ENCODE measurements at places on chromosomes 5 and 9.

DNA sequence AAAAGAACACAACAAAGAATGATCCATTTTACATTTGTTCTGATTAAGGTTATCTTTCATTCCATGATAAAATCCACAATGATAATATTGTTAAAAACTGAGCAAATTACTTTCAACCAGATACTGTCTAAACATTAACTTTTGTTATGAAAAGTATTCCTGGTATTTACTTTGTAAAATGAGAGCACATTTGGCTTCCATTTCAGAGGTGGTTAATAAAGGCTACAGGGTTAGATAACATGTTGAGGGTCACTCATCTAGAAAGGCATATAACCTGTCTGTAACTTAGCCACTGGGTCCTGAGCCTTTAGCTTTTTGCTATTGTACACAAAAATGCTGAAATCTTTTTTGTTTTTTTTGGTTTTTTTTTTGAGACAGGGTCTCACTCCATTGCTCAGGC, 99.3 kb downstream of the ANXA2R start:
- DNase-seq = no peak

DNA sequence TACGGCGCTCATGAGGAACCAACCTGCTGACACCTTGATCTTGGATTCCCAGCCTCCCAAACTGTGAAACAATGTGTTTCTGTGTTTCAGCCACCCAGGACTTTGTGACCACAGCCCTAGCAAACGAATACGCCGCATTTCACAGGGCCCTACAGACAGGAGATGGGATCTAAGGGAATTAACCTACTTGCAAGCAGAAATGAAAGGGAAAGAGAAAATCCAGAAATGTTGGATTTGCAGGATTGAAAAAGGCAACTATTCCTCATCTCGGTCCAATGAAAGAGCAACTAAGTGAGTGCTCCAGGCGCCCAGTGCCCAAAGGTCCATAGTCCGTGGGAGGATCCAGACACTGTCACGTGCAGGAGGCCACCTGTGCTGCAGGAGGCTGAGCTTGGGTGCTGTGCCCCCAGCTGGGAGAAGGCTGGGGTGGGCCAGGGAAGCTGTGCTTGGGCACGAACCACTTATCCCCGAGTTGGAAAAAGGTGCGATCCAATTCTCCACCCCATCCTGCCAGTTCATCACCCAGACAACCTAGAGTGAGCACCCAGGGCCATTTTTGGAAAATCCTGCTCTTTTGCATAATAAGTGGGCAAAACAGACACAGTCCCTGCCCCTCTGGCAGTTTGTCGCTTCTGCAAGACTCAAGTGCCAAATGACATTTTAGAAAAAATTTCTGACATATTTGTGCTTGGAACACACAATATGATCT, 177.9 kb downstream of the C9orf50 start:
- no peak for DNase-seq

DNA sequence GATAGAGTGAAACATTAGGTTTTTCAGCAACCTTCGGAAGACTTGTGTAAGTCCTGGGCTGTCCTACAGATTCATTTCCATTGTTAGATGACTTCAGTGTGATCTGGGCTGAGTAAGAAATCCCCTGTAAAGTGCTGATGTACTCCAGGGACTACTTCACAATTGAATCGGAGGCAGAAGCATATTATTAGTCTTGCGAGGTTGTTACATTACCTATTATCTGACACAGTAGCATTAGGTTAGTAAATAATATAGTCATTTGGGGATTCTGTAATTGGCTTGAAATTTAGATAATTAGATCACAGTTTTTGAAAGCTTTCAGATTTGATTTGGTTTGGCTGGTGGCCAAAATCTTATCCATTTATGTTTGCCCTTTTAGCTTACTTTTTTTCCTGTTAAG, 62.4 kb downstream of the DMRT1 start:
- no peak for DNase-seq

- DNase-seq = no peak
Measured at GRCh38 chr5:178231539-178232123, 971 bp downstream of the PHYKPL start.

- DNase-seq = no peak
Measured at GRCh38 chr5:171449426-171449825, 30.0 kb downstream of the FGF18 start.

DNA sequence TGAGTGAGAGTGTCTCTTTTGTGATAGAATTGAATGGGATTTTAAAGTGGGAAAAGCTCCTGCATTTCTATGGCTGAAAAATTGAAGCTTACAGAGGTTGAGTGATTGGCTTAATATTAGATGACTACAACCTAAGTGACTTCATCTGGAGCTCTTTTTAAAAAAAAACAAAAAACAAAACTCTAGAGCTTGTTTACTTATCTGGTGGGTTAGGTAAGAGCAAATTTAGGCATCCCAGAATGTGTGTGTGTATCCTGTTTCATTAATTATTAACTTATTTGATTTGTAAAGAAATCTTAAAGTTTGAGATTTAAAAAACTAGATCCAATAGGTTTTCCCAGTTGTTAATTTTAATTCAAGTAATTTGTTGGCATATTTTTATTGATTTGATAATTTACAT, 60.1 kb downstream of the SCAMP1 start:
- no peak for DNase-seq

DNA sequence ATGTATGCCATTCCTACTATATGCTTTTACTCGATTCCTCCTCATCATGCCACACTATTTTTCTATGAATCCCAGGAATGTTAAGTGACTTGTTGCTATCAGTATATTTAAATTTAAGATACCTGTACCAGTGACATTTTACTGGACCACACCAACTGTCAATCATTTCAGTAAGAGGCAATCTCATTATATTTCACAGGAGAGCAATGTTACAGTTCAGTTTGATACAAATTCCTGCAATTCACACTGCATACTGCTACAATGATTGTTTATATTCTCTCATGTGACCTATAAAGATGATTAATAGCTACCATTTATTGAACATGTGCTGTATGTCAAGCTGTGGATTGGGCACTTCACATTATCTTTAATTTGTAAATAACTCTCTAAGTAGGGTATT, 30.0 kb downstream of the SPEF2 start:
- no peak for DNase-seq

DNA sequence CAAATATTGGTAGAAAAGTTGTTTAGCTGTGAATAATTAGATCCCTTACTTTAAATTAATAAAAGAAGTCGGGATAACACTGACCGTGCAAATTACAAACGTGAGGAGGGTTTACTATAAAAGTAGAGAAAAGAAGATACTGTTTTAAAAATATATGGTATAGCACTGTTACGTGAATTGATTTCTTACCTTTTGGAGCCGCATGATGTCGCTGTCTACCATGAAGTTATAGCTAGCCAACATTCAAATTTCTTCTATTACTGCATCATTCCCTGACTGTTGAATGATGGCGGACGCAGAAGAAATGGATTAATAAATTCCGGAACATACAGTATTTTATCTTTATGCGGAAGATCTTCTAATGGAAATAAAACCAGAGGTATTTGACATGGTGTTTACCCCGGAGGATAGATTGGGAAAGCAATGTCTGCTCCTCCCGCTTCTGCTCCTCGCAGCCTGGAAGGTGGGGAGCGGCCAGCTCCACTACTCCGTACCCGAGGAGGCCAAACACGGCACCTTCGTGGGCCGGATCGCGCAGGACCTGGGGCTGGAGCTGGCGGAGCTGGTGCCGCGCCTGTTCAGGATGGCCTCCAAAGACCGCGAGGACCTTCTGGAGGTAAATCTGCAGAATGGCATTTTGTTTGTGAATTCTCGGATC, at the start of gene PCDHA6:
Gene PCDHA6, plus strand, starts transcription at position 257 of the 658 bp plus-strand sequence. Its CDS starts 132 bp downstream, at position 389.
- no peak for DNase-seq

- DNase-seq = no peak
Measured at GRCh38 chr5:13944560-13945199, at the start of gene DNAH5. DNAH5 (minus strand) TSS chr5:13944688; CDS start chr5:13944438, 250 bp downstream.

GRCh38 chr9:99712214-99712613, 109.5 kb upstream of the NR4A3 start:
- DNase-seq = no peak

DNA sequence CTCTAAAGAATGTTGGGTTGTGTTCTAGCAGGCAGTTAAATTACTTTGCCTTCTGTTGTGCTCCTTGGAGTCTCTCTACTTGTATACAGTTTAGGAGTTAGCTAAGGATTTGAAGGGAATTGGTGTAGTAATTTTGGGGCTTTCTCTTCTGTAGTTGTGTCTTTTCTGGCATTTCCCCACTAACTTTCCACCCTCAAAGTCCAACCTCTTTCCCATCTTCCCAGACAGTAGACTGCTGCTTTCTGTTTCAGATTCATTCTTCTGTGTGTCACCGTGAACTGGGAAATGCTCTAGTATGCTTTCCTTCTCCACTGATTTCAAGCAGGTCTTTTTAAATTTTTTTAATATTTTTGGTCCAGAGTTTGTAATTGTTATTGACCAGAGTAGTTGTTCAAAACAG, 4.5 kb upstream of the ANGPTL2 start:
- no peak for DNase-seq

DNA sequence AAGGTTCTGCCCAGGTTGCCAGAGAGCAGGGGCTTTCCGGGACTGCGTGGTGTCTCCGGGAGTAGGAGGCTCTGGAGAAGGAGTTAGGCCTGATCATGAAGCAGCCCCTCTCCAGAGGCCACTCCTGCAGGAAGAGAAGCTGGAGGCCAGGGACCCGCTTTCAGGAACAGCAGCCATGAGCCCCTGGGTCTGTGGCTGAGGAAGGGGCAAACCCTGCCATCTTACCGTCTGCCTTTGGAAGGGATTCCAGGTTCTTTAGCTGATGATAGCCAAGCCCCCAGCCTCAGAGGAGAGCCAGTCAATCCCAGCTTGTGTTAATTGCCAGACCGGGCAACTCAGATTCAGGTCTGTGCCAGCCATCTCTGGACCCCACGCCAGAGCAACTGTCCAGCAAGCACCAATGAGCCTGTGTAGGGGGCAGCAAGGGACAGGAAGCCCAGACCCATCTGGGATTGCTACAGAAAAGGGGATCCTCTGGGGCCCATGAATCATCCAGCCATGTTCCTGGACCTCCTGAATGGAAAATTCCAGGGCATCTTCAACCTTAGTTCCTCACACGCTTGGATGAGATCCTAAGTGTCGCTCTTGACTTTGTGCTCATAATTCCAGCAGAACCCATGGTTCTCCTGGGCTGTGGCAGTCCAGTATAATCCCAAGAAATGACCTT, 42.7 kb upstream of the MVB12B start:
- no peak for DNase-seq

DNA sequence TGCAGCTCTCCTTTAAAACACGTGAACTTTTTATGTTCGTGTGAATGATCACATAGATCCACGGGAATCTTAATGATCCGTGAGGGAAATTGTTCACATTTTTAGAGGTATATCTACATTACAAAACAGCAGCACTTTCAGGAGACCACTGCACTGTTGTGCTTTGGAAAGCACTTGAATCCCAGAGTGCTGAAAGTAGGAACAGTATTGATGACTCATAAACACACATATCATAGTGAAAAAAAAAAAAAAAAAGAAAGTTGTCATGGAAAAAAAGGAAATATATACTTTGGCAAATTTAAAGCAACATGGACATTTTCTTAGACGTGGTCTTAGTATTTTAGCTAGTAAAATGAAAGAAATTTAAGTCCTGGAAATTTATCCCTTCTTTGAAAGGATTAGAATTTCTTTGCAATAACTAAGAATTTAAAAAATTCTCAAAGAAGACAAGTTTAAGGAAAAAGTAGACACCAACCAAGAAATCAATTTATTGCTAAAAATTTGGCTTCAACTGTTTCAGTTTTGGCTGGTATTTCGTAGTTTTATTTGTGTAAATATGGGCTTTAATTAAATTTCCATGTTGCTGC, 55.4 kb downstream of the ADGRV1 start:
- no peak for DNase-seq

DNA sequence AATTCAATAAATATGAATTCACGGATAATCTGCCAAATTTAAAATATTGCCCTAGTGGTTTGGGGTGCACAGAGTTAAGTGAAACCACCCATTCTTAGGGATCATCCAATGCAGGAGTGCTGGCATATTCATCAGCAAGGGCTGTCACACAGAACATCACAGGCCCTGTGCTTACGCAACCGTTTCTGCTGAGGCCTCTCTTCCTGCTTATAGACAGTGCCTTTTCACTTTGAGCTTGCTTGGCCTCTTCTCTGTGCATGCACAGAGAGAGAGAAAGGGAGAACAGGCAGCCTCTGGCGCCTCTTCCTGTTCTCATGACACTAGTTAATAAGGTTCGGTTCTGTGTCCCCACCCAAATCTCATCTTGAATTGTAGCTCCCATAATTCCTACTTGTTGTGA, 366.3 kb downstream of the ICE1 start:
- no peak for DNase-seq

- no peak for DNase-seq
Measured at GRCh38 chr9:124366476-124367220, 48.6 kb downstream of the PSMB7 start.

DNA sequence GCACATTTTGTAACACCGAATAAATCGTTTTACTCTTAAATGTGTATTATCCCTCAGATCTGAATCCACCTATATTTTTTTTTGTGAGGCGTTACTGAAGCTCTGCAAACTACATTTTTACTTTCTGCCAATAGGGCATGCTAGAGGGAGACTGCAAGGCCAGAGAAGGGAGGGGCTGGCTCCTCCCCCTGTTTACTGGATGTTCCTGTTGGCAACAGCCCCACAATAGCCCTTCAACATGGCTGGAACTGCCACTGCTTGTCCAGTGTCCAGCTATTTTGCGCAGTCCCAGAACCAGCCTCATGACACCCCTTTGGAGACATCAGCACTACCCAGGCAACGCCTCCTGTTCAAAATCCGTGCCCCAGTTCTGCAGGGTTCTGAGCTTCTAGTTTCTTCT, 85.4 kb upstream of the MIER3 start:
- no peak for DNase-seq

DNA sequence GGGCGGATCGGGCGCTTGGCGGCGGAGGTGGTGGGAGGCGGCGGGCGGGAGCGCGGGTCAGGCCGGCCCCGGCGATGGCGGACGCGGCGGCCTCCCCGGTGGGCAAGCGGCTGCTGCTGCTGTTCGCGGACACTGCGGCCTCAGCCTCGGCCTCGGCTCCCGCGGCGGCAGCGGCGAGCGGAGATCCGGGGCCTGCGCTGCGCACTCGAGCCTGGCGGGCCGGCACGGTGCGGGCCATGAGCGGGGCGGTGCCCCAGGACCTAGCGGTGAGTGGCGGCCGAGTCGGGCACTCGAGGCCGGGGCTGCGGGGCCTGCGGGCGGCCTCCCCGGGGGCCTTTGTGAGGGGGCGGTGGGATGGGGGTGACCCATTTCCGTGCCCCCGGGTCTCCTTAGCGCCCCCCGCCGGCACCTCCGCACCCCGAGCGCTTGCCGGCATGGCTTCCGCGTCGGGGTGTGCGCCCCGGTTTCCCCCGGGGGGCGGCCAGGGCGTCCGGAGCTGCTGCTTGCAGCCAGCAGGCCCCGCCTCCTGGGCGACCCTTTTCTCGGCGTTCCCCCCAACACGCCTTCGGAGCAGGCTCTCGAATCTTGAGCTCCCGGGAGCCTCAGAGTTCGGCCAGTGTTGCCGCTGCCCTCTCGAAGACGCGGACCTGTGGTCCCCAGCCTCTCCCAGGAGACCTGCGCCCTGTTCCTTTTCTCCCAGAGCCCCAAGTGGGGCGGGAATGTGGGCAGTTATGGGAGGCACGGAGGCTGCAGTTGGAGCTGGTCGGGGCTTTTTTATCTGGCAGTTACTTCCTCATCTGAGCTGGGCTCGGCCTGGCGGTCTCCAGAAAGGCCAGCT, 456 bp downstream of the KDM3B start:
- no peak for DNase-seq

- DNase-seq = no peak
Measured at GRCh38 chr5:36611520-36612274, 5.3 kb downstream of the SLC1A3 start.
